ENCODE measurements at places on chromosomes 12 and 14.
A peak's percentile ranks its signal among the peaks of the same experiment; 100 is the strongest.

- no peaks in the 10 kb centered on the region for H3K36me3 ChIP-seq
- no peak for DNase-seq
- H3K27me3 ChIP-seq, result no peaks in the 10 kb centered on the region
- H3K4me1 ChIP-seq, result no peaks in the 10 kb centered on the region
- no peak overlapping the region for H3K27ac ChIP-seq
- H3K4me3 ChIP-seq, result no peak overlapping the region
Observed at GRCh38 chr14:98168211-98168985, 1103.6 kb downstream of the BCL11B start.

GRCh38 chr14:104104076-104104901 is 18.8 kb downstream of the ASPG start:
- H3K36me3 ChIP-seq, result peaks cover 3% of the 10 kb centered on the region
- H3K27me3 ChIP-seq, result no peaks in the 10 kb centered on the region

DNA sequence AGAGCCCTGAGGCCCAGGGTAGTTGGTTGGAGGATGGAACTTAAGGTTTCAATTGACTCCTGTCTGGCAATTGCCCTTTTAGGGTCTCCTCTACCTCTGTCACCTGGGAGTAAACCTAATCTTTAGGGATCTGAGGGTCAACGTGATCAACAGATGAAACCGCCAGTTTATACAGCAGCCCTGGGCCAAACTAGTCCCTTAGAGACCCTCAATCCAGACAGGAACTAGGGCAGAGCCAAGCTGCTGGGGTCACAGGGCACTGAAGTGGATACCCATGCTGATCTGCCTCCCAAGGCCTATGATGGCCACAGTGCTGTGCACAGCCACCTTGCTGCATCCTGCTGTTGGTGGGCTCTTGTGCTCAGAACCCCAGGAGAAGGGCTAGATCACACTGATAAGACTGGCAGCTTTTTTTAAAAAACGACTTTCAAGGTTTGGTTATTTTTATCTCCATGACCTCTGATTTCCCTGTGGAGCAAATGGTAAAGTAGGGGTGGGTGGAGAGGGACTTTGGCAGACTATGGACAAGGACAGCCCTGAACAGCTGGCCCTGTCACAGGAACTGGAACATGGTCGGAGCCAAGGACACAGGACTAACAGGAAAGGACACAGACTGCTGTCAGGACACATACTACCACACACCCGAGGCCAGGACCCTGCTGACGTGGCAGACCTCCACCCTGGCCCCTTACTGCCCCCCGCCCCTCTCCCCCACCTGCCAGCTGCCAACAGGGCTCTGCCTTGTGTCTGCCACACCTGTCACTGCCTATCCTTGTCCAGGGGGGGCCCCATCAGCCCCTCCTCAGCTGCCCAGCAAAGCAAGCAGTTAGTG is 474 bp downstream of the FITM1 start:
- peak overlapping the region; percentile 86 for H3K27ac ChIP-seq
- H3K36me3 ChIP-seq, result no peaks in the 10 kb centered on the region
- H3K4me1 ChIP-seq, result no peaks in the 10 kb centered on the region
- peak overlapping the region; percentile 39 for H3K4me3 ChIP-seq
- H3K27me3 ChIP-seq, result no peaks in the 10 kb centered on the region

DNA sequence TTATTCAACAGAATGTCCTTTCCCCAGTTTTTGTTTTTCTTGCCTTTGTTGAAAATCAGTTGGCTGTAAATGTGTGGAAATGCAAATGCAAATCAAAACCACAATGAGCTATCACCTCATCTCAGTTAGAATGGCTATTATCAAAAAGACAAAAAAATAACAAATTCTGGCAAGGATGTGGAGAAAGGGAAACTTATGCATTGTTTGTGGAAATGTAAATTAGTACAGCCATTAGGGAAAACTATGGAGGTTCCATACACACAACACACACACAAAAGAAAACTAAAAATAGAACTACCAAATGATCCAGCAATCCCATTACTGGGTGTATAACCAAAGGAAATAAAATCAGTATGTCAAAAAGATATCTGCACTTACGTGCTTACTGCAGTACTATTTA is 518.8 kb upstream of the ATXN7L3B start:
- no peak for DNase-seq
- H3K4me3 ChIP-seq, result no peak overlapping the region
- no peak overlapping the region for H3K27ac ChIP-seq

GRCh38 chr12:20367583-20368113 is 689 bp upstream of the PDE3A start:
- peak overlapping the region; percentile 76 for H3K4me3 ChIP-seq
- H3K4me1 ChIP-seq, result no peaks in the 10 kb centered on the region
- H3K36me3 ChIP-seq, result no peaks in the 10 kb centered on the region
- H3K27me3 ChIP-seq, result no peaks in the 10 kb centered on the region
- no peak for DNase-seq
